ENCODE measurements at places on chromosomes 3 and 15.

GRCh38 chr15:71325481-71325880, 210.2 kb downstream of the THSD4 start:
- DNase-seq = no peak

GRCh38 chr15:89002281-89002761, 85.9 kb upstream of the ABHD2 start:
- DNase-seq = no peak

- no peak for DNase-seq
These were observed 15.1 kb upstream of the ARHGAP31 start for GRCh38 chr3:119279101-119279554.

GRCh38 chr15:56495053-56495452, 30.1 kb upstream of the MNS1 start:
- no peak for DNase-seq

GRCh38 chr3:165133188-165133899, 55.0 kb upstream of the SI start:
- DNase-seq = no peak
